ENCODE measurements at places on chromosomes 12 and 14.

DNA sequence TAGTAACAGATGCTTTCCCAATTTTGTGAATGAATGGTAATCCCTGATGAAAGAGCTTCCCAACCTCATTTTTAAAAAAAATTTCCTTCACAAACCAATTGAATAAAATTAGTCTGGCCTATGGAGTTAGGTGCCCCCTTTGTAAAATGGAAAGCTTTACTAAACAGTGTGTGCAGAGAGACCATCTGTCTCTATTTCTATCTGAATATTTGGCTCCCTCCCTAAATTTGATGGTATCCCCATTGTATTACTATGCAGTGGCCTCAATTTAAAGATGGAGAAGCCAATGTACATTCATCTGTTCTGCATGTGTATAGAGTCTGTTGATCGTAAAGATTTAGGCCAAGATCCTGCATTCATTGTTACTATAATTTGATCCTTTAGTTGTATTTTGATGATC, 397.7 kb upstream of the RGS6 start:
- DNase-seq, result no peak

- no peak for DNase-seq
These were observed 838.0 kb downstream of the RPS29 start for GRCh38 chr14:48748151-48748675.

- no peak for DNase-seq
These were observed 128.8 kb downstream of the PAPOLA start for GRCh38 chr14:96631030-96631429.

- no peak for DNase-seq
These were observed 59.4 kb upstream of the FICD start for GRCh38 chr12:108455706-108456105.

DNA sequence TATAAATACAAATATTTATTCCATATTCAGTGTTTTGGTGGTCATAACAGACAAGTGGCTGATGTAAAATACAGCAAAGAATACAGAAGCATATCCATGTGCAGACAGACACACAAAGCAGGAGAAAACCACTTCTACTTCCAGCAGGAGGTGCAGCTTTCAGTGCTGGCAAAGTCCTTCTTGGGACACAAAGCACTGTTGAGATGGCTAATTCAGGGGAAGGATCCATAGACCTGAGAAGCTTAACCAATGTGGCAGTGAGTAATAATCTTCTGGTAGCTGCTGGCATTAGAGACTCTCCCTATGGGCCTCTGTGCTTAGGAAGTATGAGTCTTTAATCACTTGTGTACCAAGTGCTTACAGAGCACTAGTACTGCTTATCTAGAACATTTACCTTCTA, 26.8 kb downstream of the AMN1 start:
- no peak for DNase-seq
